ENCODE measurements at places on chromosomes 2 and 18. TPM values are rescaled to one million over a fixed set of nuclear protein-coding genes. Genes with fewer than 3 reads are reported as not detected.

ZNF804A gene
- total RNA-seq: not detected

DHRS9 gene
- total RNA-seq: 3.5 TPM

TLX2 gene
- 0.30 TPM for total RNA-seq

KCNF1 gene
- total RNA-seq: 36.5 TPM

MERTK gene
- 2.1 TPM for total RNA-seq

AGXT gene
- not detected for total RNA-seq

SERPINB13 gene
- total RNA-seq: not detected

EGR4 gene
- 0.27 TPM for total RNA-seq

ZSWIM2 gene
- not detected for total RNA-seq

THUMPD2 gene
- total RNA-seq: 16.1 TPM

FMNL2 gene
- 37.7 TPM for total RNA-seq

PAX3 gene
- not detected for total RNA-seq

DNAJC5G gene
- total RNA-seq: not detected

RTN4 gene
- total RNA-seq: 502 TPM

ANKRD62 gene
- total RNA-seq: not detected

DSG2 gene
- 68.1 TPM for total RNA-seq

TSN gene
- 62.3 TPM for total RNA-seq

VIT gene
- total RNA-seq: not detected

FLACC1 gene
- total RNA-seq: not detected

HOXD12 gene
- not detected for total RNA-seq

KIF1A gene
- 0.62 TPM for total RNA-seq

ANKRD39 gene
- 19.0 TPM for total RNA-seq

SLC14A1 gene
- not detected for total RNA-seq

ATOH8 gene
- total RNA-seq: 4.5 TPM

UGT1A3 gene
- total RNA-seq: not detected

CCDC148 gene
- 0.51 TPM for total RNA-seq

ALPG gene
- 0.15 TPM for total RNA-seq

RND3 gene
- 55.6 TPM for total RNA-seq

ACMSD gene
- not detected for total RNA-seq

ACVR1C gene
- not detected for total RNA-seq

SERPINB3 gene
- 0.11 TPM for total RNA-seq

FTCDNL1 gene
- 2.2 TPM for total RNA-seq

PRSS56 gene
- total RNA-seq: 0.16 TPM

MAT2A gene
- 495 TPM for total RNA-seq

STPG4 gene
- total RNA-seq: not detected

FAM168B gene
- 86.7 TPM for total RNA-seq

ABCG5 gene
- total RNA-seq: not detected

MOCOS gene
- 3.8 TPM for total RNA-seq

ANKRD53 gene
- 0.07 TPM for total RNA-seq

TMEM200C gene
- total RNA-seq: not detected

REG1B gene
- total RNA-seq: not detected

GPR55 gene
- total RNA-seq: not detected

RPE gene
- 68.6 TPM for total RNA-seq

TUBB8B gene
- not detected for total RNA-seq

DSEL gene
- 0.40 TPM for total RNA-seq

RUFY4 gene
- total RNA-seq: not detected

CDK15 gene
- not detected for total RNA-seq

DTNA gene
- total RNA-seq: 0.17 TPM

COL4A4 gene
- 1.9 TPM for total RNA-seq

DAW1 gene
- total RNA-seq: 1.7 TPM

CRACDL gene
- total RNA-seq: 0.54 TPM

FASTKD1 gene
- 25.2 TPM for total RNA-seq

STARD6 gene
- total RNA-seq: not detected

KIAA2012 gene
- not detected for total RNA-seq

SLC1A4 gene
- 10.9 TPM for total RNA-seq
